ENCODE measurements at places on chromosomes 6 and 20.
A peak's percentile ranks its signal among the peaks of the same experiment; 100 is the strongest.

- no peak for DNase-seq
Measured at GRCh38 chr20:44247131-44247571, at the start of gene GDAP1L1. Gene GDAP1L1, plus strand, starts transcription at chr20:44247308. Its CDS starts 27 bp downstream, at chr20:44247335.

GRCh38 chr20:2596673-2597279 is 55.7 kb upstream of the NOP56 start:
- DNase-seq: no peak

GRCh38 chr6:108676555-108676954 is 115.8 kb downstream of the FOXO3 start:
- no peak for DNase-seq

GRCh38 chr20:61768571-61769285 is 297.0 kb downstream of the TAF4 start:
- no peak for DNase-seq

DNA sequence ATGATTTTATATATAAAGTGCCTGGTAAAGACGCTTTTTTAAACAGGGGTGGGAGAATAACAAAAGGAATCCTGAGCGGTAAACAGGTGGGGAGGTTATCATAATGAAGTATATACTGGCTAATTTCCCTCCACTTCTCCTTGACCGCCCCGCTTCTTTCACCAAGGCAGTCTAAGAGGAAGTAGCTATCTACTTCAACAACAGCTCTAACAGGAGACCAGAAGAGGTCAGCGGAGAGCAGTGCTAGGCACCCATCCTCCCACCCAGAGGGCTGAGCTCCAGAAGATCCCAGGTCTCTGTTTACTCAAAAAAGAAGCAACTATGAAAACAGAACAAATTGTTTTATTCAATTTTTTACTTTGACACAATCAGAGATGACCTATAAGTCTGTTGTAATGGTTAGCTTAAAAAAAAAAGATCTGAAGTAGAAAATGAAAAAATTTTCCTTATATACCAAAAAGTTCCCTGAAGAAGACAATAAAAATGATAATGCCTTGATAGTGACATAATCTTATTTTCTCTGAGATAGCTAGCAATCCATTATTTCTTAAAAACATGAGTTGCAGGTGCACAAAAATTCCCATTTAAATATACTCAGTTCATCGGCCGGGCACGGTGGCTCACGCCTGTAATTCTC is 141.1 kb downstream of the PDSS2 start:
- DNase-seq: peak; percentile 17

GRCh38 chr6:91141346-91141745 is 554.5 kb upstream of the MAP3K7 start:
- no peak for DNase-seq

GRCh38 chr6:3752531-3753227 is 1.2 kb upstream of the PXDC1 start:
- DNase-seq: no peak

- DNase-seq: no peak
Measured at GRCh38 chr6:169981969-169982368, 230.5 kb downstream of the ERMARD start.

DNA sequence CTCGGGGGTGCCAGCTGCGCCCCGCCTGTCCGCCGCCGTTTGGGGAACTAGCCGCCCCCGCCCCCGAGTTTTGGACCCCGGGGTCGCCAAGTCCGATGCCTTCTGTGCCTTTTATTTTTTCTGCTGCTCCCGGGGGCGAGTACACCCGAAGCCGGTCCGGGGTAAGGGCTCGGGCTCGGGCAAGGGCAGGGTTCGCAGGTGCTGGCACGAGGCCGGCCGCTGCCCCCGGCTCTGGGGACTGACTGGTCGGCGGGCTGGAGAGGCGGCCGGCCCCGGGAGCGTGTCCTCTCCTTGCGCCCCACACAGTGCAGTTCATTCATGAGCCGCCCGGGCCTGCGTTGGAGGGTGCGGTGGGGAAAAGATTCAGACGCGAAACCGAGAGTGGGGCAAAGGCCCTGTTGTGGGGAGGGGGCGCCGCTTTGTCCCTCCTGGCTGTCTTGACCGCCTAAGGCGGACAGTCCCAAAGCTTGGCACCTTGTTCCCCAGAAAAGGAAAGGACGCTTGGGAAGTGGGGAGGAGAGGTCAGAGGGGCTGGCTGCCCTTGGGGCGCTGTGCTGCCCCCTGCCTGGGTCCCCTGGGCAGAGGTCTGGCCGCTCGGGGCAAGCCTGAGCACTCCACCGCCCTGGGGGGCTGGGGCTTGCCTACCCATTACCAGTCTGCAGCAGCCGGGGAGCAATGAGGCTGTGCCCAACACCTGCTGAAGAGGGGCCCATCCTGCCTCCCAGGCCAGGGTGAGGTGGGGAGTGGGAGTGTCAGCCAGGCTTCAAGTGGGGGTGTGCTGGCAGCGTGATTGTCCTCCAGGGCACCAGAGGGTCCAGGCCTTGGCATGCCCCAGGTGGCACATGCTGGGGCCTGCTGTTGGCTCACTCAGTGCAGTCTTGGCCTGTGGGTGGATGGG is 915 bp downstream of the TMEM63B start:
- peak; percentile 18 for DNase-seq

GRCh38 chr6:30043744-30044143 is 17.3 kb upstream of the POLR1H start:
- DNase-seq: no peak

DNA sequence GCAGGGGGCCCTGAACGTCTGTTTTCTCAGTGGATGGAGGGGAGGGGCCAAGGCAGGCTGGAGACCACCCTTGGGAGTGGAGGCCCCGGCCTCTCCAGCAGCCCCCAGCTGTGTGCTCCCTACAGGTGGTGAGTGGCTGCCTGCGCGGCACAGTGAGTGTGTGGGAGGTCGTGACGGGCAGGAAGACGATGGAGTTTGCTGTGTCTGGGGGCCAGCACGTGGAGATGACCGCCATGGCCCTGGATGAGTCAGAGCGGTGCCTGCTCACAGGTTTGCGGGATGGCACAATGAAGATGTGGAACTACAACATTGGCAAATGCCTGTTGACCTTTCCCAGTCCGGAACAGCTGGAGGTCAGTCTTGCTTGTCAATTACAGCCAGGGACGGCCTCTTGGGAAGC is 52.6 kb downstream of the EFCAB8 start:
- DNase-seq: no peak

- no peak for DNase-seq
Measured at GRCh38 chr6:159178847-159179246, 9.6 kb downstream of the FNDC1 start.

DNA sequence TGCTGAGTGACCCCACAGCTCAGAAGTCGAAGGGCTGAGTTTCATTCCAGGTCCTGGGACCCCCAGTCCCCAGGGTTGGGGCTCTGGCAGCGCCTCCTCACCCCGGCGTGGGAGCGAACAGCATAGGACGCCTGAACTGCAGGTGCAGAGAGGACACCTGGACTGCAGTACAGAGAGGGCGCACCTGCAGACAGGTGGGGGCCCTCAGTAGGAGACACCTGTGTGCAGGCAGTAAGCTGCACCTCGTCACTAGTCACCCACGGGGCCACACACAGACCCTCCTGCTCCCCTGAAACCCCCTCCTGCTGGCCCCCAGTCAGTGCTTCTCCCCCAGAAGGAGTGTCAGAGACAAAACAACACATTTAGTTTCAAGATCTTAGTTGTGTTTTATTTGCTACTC is 8.6 kb upstream of the NKAIN4 start:
- DNase-seq: no peak

GRCh38 chr6:105209950-105210706 is 30.3 kb upstream of the POPDC3 start:
- no peak for DNase-seq

GRCh38 chr6:108134213-108134970 is 31.4 kb upstream of the NR2E1 start:
- DNase-seq: no peak

GRCh38 chr6:72703093-72703492 is 81.2 kb downstream of the KCNQ5 start:
- DNase-seq: no peak

GRCh38 chr6:43963203-43963602 is 164.0 kb downstream of the MRPL14 start:
- DNase-seq: no peak

GRCh38 chr6:33718713-33719112 is 7.2 kb upstream of the UQCC2 start:
- DNase-seq: no peak

DNA sequence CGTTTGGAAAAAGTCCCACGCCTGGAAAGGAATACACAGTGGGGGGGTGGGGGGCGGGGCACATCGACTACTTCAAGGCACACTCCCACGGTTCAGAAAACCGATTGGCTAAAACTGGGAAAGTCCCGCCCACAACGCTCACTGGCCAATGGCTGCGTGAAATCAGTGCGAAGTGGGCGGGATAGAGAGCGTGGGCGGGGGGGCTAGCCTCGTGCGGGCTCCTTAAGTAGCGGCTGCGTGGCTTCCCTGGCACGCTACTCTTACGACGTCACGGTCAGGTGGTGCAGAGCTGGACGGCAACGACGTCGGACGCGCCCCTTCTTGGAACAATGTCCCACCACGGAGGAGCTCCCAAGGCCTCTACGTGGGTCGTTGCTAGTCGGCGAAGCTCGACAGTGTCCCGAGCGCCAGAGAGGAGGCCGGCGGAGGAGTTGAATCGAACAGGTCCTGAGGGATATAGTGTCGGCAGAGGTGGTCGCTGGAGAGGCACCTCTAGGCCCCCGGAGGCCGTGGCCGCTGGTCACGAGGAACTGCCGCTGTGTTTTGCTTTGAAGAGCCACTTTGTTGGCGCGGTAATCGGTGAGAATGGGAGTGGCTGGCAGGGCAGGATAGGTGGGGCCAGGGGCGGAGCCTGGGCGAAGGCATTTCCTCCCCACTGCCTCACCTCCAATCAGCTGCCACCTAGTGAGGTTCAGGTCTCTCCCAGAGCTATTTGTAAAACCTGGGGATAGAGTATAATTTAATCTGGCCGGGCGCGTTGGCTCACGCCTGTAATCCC is at the start of gene DDX43:
DDX43 (plus strand) TSS at position 252 of the 778 bp plus-strand sequence; CDS start at position 330, 78 bp downstream.
- peak; percentile 82 for DNase-seq

- DNase-seq: no peak
Measured at GRCh38 chr6:13012977-13013680, 296.6 kb downstream of the PHACTR1 start.

GRCh38 chr6:102679865-102680264 is 1286.4 kb downstream of the GRIK2 start:
- no peak for DNase-seq

- DNase-seq: no peak
Measured at GRCh38 chr6:46606338-46606737, 46.3 kb downstream of the CYP39A1 start.

DNA sequence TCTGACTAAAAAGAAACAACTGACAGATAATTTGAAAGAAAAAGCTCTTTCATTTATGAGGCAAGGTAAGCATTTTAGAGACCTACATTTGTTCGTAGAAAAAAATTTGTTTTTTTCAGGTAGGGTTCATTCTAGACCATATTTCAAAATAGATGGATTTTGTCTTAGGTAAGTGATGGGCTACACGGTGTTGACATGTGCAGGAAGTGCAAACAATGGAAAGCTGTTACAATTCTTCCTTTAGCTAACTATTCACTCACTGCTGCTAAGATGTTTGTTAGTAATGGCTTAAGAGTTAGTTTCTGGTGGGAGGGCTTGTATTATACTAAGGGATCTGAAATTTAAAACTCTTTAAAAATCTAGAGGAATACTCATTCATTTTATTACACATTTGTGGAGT is 96.7 kb downstream of the CD109 start:
- DNase-seq: no peak

- no peak for DNase-seq
Measured at GRCh38 chr6:125746019-125746414, 3.4 kb upstream of the HEY2 start.

DNA sequence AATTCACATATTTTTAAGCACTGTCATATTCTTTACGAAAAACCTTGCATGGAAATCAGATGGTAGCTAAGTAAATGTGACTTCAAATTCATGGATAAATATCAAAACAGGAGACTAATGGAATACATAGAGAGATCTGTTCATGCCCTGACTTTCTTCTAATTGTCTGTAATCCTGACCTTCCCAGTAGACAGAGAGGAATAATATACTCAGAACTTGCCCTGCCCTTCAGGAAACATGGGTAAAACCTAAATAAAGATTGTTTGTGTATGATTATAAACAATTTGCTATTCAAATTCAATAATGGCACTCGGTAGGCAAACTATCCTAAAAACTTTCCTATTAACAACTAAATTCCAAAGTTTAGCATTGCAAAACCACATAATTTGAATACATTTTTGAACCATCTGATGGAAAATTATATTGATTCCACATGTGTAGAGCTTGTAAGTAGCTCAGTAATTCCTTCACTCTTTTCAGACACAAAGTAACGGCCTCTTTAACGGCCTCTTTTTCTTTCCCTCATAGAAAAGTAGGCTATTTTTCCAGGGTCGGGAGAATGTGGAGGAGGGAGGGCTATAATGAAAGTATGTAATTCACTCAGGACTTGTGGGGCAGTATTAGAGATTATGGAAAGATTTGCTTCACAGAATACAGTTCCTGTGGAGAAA is 227.6 kb downstream of the ALDH8A1 start:
- no peak for DNase-seq

DNA sequence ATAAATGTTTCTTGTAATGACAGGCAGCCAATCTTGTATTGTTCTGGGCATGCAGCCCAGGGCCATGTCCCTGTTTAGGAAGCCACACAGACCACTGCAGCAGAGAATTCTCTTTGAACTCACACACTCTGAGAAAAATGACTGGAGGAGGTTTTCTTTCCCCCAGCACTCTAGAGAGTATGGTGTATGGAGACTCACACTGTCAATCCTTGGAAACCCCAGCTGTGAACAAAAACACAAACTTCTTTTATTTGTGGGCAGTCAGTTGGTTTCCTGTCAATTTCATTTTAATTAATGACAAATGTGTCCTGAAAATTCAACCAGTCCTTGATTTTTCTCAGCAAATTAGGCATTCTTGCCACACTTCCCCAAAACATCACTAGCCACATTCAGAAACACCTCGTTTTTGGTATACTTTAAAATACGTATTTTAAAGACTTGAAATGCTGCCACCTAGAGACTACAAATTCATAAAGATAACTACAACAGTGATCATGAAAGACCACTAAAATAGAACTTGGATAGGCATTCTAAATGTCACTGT is 52.9 kb upstream of the UFL1 start:
- no peak for DNase-seq

All from CD4-positive, alpha-beta T cell treated with Interleukin-21 for 1 hour (primary cell).